ENCODE measurements at places on chromosomes 3 and 15. TPM values are rescaled to one million over a fixed set of nuclear protein-coding genes. Genes with fewer than 3 reads are reported as not detected.

GRCh38 chr3:67357610-67358458 is 296.6 kb downstream of the SUCLG2 start:
- no peaks in the 10 kb centered on the region for H3K27me3 ChIP-seq
- no peaks in the 10 kb centered on the region for H3K4me1 ChIP-seq
- DNase-seq = peak; percentile 33
- no peak overlapping the region for H3K27ac ChIP-seq
- H3K36me3 ChIP-seq = no peaks in the 10 kb centered on the region

- no peaks in the 10 kb centered on the region for H3K36me3 ChIP-seq
- no peaks in the 10 kb centered on the region for H3K4me1 ChIP-seq
- H3K27ac ChIP-seq = no peak overlapping the region
- H3K4me3 ChIP-seq = no peak overlapping the region
- peaks cover 21% of the 10 kb centered on the region for H3K27me3 ChIP-seq
- no peak for DNase-seq
Measured at GRCh38 chr3:39812537-39812936, 3.1 kb downstream of the MYRIP start.

- no peak overlapping the region for H3K27ac ChIP-seq
- peak; percentile 53 for DNase-seq
- H3K4me1 ChIP-seq = peaks cover 39% of the 10 kb centered on the region
- no peaks in the 10 kb centered on the region for H3K36me3 ChIP-seq
- H3K27me3 ChIP-seq = no peaks in the 10 kb centered on the region
Measured at GRCh38 chr15:68207176-68207935, 2.2 kb upstream of the CALML4 start.

DNA sequence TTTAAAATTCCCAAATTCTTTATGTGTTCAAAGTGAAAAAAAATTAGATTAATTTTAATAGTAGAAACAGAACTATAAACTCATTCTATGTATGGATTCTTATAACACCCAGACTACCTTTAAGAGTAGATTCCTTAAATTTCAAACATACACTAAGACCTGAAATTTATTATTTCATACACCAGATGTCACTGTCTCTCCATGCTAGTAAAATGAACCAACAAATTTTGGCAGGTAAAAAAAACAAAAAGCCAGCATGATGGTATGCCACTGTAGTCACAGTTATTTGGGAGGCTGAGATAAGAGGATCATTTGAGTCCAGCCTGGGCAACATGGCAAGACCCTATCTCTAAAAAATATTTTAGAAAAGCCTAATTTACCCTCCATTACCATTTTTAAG is 461.3 kb upstream of the NAALADL2 start:
- H3K27ac ChIP-seq = no peak overlapping the region
- no peaks in the 10 kb centered on the region for H3K36me3 ChIP-seq
- no peaks in the 10 kb centered on the region for H3K27me3 ChIP-seq

Gene LAMB2
- 297 TPM for total RNA-seq

Measured in sigmoid colon (tissue), 7 donors.